Right renal cortex interstitium (tissue), 3 donors: ENCODE measurements at places on chromosomes 5 and 9.

GRCh38 chr5:167304834-167305469 lies 986.5 kb upstream of the WWC1 start:
- DNase-seq: no peak

DNA sequence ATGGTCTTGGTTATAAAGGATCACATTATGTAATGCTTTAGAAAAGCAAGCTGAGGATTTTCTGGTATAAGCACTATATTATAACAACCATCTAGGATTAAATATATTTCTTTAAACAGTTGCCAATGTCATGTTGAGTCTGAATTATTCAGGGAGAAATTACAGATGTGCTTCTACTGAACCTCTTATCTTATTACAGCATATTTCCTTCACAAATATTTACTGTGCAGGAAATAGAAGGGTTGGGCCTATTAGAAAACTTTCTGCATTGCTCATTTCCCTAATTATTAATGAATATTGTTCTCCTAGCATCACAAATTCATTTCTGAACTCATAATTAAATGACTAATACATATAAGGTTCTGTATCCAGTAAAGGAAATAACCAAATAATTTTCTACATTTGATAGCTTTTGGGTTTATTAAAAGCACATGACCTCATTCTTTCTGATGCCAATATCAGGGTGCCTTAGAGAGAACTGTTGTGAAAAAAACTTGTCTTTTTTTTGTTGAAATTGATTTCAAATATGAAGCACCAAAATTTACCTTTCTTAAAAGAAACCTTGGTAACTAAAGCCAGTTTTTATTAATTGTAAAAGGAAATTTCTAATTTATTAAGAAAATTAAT lies 476.8 kb upstream of the PTGER4 start:
- DNase-seq: no peak

DNA sequence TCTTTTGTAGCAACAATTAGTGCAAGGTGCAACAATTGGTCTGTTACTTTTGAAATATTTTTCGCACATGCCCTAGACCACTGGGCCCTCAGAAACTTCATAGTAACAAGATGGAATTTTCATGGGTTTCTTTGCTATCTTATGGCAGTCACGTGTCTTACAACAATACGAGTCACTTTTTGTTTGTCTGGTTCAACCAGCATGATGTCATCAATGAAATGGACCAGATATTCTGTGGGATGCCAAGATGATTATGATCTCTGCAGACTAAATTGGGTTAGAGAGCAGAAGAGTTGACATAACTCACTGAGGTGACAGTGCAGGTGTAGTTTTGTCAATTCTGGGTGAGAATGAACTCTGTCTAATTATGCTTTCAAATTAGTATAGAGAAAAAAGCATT lies 239.6 kb upstream of the RIOK2 start:
- DNase-seq: no peak

- DNase-seq: no peak
Observed at GRCh38 chr9:114931407-114931806, 1.0 kb upstream of the TNFSF8 start.

GRCh38 chr5:150642567-150642927 lies 2.1 kb downstream of the SYNPO start:
- no peak for DNase-seq

DNA sequence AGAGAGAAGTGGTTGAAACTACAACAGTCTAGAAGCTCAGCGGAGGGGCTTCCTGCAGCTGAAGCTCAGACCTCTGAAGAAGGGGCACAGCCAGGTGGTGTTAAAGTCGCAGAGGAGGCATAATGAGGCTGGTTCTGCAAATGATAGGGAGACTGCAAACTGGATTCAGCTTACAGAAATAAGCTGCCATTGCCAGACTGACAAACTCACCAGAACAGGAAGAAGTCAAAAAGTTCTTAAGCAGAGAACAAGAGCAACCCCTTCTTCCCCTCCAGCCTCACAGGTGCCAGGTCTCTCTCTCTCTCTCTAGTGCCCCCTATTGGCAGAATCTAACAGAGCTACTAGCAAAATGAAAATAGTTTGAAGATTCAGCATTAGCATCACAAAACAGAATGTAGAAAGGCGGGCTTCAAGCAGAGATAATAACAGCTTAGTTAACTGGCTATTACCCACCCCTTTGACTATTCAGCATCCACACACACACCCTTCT lies 76.7 kb downstream of the GRAMD2B start:
- DNase-seq: no peak

DNA sequence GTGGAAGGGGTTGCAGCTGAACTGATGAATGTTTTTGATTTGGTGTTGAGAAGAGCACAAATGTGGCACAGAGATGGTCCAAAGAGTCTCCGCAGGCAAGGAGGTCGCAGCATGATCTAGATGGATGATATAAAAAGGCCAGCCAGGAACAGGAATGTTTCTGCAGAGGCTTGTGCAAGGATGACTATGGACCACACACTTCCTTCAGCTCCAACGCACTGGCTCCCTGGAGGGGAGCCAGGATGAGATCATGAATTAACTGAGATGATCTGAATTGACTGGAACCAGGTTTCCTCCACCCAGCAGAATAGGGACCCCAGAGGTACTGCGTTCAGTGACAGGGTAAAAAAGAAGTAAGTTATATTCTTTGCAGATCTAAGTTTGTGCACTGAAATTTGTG lies 89.0 kb downstream of the ARSB start:
- no peak for DNase-seq

DNA sequence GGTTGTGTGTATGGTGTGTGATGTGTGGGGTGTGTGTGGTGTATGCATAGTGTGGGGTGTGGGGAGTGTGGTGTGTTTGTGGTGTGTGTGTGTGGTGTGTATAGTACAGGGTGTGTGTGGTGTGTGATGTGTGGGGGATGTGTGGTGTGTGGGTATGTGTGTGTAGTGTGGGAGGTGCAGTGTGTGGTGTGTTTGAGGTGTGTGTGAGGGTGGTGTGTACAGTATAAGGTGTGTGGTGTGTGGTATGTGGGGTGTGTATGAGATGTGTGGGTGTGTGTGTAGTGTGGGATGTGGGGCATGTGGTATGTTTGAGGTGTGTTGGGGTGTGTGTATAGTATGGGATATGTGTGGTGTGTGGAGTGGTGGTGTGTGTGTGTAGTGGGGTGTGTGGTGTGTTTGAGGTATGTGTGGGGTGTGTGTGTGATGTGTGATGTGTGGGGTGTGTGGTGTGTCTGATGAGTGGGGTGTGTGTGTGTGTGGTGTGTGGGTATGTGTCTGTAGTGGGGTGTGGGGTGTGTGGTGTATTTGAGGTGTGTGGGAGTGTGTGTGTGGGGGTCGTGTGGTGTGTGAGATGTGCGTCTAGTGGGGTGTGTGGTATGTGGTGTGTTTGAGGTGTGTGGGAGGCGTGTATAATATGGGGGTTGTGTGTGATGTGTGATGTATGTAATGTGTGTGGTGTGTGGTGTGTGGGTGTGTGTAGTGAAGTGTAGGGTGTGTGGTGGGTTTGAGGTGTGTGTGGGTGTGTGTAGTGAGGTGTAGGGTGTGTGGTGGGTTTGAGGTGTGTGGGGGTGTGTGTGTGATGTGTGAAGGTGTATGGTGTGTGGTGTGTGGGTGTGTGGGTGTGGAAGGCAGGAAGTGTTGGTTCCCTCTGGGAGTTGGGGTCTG lies 8.6 kb downstream of the ECSCR start:
- DNase-seq: no peak

DNA sequence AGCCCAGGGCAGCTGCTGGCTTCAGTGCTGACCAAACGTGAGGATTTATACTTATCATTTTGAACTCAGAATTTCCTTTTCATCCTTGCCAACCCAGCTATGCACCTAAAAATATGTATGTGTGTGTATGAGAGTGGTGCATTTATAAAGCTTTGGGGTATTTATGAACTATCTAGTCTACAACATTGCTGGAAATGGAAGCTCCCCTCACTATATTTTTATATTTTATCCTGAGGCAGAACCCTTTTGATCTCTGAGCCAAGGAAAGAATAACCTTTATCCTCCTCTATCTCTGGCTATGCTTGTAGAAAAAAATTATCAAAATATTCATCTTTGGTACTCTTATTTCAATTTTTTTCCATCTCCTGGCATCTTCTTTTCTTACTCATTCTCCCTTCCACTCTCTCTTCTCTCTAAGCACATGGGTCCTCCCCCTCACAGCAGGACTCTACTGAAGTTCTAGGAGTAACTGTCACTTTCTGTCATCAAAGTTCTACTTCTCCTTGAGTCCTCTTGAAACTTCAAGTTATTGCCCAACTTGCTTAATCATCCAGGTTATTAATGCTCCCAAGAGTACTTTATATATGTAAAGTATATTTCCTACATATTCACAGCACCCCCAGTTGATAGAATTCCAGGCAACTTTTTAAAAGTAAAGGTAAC lies 190.9 kb downstream of the HINT1 start:
- DNase-seq: no peak

GRCh38 chr9:110143485-110143884 lies 64.5 kb downstream of the C9orf152 start:
- no peak for DNase-seq

- DNase-seq: no peak
Observed at GRCh38 chr5:179437341-179438001, 92.2 kb upstream of the ADAMTS2 start.

DNA sequence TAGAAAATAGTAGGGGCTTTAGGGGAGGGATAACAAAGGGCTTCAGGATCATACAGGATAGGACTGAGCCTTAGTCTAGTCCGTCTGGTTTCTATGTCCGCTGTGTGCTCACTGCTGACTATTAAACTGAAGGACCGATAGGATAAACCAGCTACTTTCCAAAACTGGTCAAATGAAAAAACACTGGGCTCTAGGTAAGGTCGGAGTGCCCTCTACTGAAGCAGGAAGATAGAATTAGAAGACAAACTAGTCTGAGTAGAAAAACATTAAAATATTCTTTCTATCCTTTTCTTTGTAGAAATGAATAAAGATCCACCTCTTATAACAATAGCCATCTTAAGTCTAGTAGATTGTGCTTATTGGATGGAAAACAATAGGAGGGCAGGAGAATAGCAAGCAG lies 133.6 kb downstream of the CEMIP2 start:
- no peak for DNase-seq

DNA sequence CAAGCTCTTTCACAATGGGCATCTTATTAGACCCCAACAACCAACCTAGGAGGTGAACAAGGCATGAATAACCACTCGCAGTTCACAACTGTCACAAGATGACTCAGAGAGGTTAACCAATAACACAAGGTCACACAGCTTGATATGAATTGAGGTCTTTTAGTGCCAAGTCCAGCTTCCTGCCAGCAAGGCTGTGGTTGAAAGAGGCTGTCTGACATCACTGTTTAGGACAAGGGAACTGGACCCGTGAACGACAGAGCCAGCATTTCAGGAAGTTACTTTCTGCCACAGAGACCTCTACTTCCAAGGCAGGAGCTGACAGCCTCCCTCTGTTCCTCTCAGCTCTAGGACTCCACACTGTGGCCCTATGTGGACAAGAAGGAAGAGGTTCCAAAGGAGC lies 53.4 kb upstream of the ALDH1B1 start:
- no peak for DNase-seq

DNA sequence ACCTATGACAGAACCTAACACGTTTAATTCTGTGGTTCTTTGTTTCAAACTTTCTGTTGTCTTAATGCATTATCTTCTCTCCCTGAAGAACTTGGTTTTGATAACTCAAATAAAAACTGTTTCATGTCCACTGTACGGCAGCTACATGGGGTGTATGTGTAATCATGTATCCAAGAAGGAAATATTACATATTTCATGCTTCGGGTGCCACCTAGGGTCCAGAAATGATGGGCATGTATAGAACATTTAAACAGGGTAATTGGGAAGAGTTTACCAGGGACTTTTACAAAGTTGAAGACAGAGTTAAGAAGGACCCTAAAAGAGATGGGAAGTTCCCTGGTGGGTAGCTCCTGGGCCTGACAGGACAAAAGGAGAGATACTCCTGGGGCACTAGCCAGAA lies 291.3 kb downstream of the FBXL7 start:
- no peak for DNase-seq

GRCh38 chr9:129027685-129028191 lies 393 bp downstream of the SH3GLB2 start:
- DNase-seq: no peak

DNA sequence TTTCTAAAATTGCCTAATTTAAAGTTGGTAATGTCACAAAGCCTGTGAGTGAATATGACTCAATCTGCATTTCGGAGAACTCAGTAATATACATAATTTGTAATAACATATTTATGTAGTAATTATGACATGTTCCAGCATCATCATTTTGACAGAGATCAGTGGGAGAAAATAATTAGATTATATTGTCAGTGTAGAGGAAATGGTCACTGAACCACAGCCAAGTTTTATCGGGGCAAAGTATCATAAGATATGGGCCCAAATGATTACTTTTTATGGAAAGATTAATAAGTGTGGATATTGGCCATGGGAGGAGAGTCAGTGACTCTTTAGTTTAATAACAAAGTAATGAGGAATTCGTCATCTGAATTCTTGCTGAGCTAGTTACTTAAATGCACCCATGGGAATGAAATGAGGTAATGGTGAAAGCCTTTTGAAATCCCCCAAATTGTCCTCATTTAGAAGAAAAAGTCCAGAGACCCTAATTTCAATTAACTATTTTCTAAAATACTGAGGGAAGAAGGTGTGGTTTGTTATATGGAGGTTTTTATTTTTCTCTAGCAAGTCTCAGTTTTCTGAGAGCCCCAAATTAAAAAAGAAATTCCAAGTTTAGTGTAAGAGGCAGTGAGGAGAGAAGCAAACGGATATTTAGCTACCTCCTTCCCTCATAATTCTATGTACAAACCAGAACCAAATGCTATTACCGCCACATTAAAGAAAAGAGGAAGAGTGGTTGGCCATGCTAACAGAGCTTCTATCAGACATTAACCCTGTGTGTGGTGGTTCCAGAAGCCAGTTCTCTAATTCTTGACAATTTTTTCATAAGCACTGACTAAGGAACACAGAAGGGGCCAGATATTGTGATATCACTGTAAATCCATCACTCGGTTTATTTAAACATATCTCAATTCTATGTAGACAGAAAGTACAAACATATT lies 37.7 kb upstream of the MRPS30 start:
- DNase-seq: no peak

DNA sequence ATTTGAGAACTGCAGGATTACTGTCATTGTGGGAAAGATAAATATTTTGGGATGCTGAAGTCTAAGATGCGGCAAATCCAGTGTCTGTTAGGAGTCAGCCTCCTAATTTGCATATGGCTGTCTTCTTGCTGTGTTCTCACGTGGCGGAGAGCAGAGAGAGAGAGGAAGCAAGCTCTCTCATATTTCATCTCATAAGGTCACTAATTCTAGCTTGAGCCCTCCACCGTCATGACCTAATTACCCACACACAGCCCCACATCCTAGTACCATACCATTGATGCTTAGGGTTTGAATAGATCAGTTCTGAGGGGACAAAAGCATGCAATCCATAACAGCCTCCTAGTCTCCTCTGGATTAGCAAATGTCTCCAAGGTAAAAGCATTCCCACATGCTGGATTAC lies 124.5 kb downstream of the CDH12 start:
- no peak for DNase-seq

GRCh38 chr5:150153957-150154617 lies 1.6 kb downstream of the PDGFRB start:
- no peak for DNase-seq
